ENCODE measurements at places on chromosomes 2 and 18.

DNA sequence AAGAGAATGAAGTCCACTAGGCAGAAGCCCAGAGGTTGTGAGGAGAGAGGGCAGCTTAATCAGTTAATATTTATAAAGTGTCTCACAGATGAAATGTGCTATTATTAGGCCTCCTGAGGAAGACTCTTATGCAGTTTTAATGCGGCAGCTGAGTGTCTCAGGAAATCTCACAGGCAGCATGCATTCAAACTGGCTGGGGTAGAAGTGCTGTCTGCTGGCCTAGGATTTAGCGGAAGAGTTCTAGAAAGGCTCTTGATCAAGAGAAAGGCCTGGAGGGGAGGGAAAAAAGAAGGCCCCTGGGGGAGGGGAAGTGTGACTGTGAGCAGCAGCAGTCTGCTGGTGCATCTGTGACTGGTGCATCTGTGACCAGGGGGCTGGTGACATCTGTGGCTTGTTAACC lies 133.0 kb downstream of the FSHR start:
- no peak for DNase-seq

- DNase-seq, result no peak
Observed at GRCh38 chr2:175579646-175580045, 398.1 kb upstream of the ATP5MC3 start.

DNA sequence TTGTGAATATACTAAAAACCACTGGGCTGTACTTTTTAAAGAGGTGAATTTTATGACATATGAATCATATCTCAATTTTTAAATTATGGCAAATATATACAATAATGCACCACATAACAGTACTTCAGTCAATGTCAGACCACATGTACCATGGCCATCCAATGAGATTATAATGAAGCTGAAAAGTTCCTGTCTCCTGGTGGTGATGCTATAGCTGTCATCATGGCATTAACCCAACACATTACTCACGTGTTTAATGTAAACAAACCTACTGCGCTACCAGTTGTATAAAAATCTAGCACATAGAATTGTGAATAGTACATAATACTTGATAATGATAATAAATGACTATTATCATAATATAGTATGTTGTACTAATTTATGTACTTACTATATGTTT lies 77.6 kb upstream of the ID2 start:
- no peak for DNase-seq

GRCh38 chr2:45963816-45964215 lies 312.3 kb downstream of the PRKCE start:
- DNase-seq, result no peak

- no peak for DNase-seq
Observed at GRCh38 chr2:170411660-170412059, 233.7 kb downstream of the MYO3B start.

GRCh38 chr2:216343221-216343980 lies 28.9 kb downstream of the MARCHF4 start:
- DNase-seq, result no peak

DNA sequence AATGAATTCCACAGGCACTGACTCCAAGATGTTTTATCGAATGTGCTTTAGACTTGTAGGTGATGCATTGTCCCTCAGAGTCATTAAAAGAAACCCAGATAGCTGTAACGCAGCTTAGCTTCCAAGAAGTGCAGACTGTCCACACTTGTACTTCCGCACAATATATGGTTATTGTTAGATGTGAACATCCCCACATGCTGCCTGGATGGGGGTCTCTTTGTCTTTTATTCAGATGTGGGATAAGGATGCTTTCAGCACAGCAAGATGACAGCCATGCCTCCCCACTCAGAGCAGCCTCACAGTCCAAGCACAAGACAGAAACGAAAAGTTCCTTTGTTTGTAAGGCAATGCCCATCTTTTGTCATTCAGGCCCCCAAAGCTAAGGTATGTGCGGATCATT lies 416.6 kb downstream of the HRH4 start:
- DNase-seq, result no peak

DNA sequence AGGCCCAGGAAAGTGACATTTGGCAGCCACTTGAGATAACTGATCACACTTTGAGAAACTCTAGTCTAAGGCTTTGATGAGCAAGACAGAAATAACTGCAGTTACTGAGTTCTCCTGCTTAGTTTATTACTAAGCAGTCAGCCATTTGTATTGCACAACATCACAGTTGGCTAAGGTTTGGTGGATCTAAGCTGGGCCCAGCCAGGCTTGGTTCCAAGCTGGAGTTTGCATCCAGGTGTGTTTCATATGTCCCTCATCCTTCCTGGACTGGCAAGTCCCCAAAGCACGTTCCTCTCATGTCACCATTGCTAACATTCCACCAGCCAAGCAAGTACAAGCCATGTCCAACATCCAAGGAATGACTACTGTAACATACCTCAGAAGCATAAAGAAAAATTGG lies 71.3 kb upstream of the ZNF532 start:
- no peak for DNase-seq
